Stimulated activated CD4-positive, alpha-beta T cell treated with anti-CD3 and anti-CD28 coated beads, Interleukin-2, amount 100 ng/mL, for 48 hours (primary cell): ENCODE measurements at places on chromosomes 3 and 15.
A peak's percentile ranks its signal among the peaks of the same experiment; 100 is the strongest.

DNA sequence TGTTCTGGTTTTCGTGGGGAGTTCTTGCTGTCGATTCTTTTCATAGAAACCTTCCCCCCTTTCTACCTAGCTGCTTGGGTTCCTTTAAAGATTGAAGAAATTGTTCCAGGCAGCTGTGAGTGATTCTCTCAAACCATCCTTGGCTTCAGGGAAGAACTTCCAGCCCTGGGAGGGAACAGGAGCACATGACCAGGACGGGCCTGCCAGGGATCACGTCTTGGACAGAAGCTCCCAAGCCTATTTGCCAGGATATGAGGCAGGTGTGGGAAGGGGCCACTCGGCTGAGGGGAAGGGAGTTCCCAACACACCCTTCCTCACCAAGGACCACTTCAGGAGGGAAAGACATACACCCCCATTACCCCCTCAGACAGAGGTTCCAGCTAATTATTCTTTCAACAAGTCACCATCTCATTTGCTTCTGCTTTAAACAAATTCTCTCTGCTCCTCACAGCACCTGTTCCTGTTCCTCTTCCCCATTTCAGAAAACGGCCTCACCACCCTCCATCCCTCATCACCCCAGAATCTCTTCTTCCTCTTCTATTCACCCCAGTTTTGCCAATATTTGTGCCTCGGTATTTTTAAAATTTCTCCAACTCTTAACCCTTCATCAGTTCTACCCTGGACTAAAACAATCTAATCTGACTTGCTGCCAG lies 62.5 kb downstream of the WHAMM start:
- DNase-seq: no peak

DNA sequence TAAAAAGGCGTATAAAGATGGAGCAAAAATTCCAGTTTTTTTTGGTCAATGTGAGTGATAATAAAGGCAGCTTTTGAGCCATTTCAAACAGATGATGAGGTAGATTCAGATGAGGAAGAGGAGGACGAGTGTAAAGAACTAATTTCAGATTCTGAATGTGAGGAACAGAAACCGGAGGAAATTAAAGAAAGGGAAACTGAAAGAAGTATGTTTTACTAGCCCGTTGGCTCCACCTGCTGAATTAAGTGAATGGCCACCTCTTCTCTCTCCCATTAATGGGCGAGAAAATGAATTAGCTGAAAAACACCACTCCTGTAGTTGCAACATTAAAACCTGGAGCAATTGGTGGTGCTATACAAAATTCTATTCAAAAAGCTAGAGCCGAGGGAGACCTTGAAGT lies 55.4 kb downstream of the CYP19A1 start:
- DNase-seq: no peak

DNA sequence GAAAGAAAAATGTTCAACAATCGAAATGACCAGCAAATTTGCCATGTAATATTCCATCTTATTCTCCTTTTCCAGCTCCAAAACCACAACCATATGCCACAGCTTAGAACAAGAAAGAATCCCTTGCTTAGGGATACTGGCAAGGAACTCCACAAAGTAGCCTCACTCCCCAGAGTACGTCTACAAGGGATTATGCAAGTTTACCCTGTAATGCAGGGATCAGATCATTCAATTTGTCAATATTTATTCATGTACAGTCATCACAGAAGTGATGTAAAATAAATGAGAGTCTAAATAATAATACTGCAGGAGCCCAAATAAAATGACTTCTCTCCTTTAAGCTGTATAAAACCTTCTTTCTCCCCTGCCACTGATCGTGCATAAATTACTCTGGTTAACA lies 23.5 kb upstream of the MYO1E start:
- no peak for DNase-seq

DNA sequence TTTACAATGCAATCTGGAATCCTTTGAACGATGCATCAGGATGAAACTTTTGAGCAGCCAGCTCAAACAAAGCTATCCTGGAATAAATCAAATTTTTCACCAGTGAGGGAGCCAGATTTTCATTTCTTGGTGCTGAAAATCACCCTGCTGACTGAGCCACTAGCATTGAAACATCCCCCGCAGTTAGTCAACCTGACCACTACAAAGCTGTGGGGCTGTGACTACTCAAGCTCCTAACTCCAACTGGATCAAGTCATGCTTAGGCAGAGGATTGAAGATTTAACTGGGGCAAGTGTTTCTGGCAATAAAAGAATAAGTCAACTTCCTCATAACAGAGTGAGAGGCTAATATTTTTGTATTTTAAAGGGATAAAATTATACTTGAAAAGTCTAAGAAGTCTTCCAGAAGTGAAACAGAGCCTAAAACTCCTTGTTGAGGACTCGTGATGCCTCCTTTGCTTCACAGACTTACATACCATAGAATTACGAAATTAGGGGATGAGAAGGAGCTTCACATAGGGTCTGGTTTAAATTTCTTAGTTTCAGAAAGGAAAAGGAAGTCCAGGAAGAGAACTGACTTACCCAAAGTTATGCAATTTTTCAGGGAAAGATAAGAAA lies 177.8 kb downstream of the SERPINI1 start:
- no peak for DNase-seq

- DNase-seq: no peak
Measured at GRCh38 chr15:91376038-91376437, 276.0 kb downstream of the SV2B start.

DNA sequence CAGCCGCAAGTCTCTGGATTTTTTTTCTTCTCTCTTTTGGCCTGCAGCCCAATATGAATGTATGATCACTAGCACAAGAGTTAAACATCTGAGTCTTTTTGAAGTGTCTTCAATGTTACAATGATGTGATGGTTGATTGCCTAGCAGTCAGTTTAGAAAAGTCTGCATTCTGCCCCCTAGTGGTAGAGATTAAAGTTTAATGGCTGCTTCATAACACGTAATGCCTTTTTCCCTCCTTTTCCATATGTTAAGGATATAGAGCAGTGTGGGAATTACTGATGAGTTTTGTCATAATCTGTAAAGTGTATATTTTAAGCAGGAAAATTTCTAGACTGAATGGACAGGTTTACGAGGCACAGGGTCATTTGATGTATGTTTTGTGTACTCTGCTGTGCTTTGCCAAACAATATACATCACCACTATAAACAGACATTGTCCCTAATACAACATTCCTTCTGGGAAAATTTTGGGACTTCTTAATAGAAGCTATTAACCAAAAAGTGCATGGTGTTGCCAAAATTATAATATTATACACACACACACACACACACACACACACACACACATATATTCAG lies 1038.5 kb upstream of the NR2F2 start:
- no peak for DNase-seq

- DNase-seq: no peak
Measured at GRCh38 chr3:46668116-46668515, 25.4 kb downstream of the ALS2CL start.

DNA sequence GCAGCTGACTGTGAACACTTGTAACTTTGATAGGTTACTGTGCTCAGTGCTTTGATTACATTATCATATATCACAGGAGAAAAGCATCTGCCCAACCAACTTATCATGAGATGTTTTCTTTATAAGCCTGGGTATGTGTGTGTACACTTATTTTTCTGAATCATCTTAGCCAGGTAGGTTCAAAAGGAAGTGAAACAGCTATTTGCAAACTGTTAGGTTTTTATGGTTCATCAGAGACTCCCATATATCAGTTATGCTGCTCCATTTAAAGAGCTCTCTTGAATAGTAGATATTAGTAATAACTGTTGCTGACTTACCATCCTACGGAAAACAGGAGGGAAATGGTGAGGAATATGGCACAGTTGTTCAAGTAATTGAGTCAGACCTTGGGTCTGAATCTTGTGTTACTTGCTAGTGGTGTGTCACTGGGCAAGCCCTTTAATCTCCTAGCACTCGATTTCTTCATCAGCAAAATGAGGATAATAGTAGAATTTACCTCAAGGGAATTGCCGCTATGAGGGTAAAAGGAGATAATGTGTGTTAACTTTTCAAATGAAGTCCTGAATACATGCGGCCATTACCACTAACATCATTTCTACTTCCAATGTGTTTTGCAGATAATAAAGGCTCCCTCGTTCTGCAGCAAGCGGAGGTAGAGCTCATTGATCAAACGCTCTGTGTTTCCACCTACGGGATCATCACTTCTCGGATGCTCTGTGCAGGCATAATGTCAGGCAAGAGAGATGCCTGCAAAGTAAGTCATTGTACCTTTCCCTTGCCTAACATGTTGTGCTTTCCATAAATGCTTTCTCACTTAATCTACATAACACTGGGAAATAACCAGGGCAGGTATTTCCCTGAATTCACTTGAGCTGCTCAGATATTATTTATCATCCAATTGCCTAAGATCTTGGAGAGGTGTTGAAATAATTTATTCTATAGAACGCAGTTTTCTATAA lies 7.8 kb upstream of the C3orf52 start:
- DNase-seq: no peak

- no peak for DNase-seq
Measured at GRCh38 chr3:134885877-134886621, 91.0 kb downstream of the EPHB1 start.

DNA sequence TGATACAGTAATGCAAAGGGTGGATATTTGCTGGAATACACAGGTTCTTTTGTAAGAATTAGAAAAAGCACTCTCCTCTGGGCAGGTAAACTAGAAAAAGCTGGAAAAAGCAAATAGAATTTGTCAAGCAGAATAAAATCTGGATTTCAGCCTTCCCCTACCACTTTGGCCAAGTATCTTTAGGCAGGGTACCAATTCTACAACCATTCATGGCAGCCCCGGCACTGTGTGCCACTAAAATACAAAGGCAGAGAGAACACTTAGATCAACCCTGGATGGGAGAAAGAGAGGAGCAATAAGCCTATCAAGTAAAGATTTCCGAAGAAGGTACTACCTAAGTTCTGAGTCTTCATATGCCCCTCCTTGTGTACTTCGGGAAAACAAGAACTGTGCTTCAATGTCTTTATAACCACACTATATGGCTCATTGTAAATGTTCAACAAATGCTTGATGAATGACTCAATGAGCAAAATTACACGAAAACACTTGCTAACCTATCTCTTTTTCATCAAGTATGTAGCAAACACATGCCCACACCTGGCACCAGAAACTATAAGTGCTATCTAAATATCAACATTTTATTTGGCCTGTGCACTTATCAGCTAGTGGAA lies 20.8 kb downstream of the STAG1 start:
- no peak for DNase-seq

GRCh38 chr3:113575206-113575605 lies 42.9 kb downstream of the SIDT1 start:
- DNase-seq: no peak

GRCh38 chr3:61340931-61341461 lies 89.7 kb upstream of the FHIT start:
- no peak for DNase-seq

DNA sequence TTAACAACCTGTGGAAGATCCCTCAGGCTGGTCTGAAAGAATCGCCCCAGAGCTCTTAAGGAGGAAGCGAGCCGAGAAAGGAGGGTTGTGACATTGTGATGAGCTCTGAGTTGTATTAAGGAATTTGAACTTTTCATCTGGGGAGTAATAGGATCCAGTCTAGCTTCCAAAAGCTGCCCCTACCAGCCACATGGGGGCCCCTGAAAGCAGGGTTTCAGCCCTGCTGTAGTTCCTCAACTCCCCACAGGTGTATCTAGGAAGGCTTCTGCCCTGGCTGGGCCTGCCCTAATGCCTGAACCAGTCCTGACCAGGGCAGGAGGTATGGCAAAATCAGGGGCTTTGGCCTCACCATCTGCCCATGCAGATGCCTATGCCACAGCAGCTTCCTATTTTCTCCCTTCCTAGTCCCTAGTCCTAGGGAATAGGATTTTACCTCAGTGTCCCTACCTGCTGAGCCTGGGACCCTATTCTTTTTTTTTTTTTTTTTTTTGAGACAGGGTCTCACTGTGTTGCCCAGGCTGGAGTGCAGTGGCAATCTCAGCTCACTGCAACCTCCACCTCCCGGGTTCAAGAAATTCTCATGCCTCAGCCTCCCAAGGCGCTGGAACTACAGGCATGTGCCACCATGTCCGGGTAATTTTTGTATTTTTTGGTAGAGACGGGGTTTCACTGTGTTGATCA lies 5.0 kb upstream of the AP3S2 start:
- peak; percentile 17 for DNase-seq
